ENCODE measurements at places on chromosomes 4 and X.

DNA sequence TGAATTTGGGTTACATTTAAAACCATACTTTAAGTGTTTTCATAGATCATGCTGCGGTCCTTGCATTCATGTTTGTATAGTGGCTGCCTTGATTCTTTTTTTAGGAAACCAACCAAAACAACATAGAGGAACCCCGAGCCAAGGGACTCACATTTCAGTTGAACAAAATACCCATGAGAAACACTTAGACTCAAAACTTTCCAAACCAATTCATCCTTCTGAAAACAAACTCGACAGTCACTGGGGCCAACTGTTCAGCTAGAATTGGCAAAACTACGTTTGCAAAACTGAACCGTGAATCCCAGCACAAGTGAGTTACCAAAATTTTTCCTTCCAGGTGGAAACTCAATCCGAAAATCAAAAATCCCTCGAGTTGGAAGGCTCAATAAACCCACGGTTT lies 1.4 kb downstream of the ADGRA3 start:
- no peak for DNase-seq

- no peak for DNase-seq
Observed at GRCh38 chr4:187309456-187309855, 585.8 kb upstream of the FAT1 start.

- no peak for DNase-seq
Observed at GRCh38 chrX:117851025-117851424, 265.6 kb downstream of the KLHL13 start.

DNA sequence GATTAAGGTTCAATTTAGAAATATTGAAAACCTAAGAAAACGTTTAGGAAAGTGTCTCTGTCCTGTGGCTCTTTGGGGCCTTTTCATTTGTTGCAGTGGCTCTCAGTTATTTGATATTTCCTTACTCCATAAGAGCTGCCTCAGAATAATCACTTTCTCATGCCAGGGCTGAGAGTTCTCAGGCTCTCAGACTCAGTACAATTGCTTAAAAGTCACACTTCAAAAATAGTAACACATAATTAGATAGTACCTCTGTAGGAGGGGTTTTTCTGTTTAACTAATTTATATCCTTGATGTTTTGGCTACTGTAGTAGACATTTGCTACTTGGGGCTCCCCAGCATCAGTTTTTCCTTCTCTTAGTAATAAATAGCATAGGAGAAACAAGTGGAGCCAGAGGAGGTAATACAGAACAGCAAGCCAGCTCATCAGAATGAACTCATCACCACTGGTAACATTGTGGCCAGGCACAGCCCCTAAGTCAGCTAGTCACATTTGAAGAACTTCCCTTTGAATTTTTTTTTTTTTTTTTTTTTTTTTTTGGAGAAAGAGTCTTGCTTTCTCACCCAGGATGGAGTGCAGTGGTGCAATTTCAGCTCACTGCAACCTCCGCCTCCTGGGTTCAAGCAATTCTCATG lies 8.0 kb upstream of the HNRNPD start:
- DNase-seq = no peak

- DNase-seq = no peak
Observed at GRCh38 chrX:154459832-154460231, 1.8 kb downstream of the PLXNA3 start.

DNA sequence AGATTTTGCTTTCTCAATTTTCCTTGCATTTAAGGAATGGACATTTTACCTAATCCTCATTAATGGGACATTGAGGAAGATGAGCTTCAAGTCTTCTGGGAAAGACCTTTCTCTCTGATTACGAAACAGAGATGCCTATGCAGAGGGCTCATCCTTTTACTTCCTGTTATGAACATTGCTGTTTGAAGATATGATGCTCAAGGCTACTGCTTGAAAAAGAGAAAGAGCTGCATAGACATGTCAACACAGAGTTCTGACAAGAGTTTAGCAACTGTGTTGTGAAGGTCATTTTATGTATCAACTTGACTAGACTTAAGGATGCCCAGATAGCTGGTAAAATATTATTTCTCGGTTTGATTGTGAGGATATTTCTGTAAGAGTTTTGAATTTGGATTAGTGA lies 13.8 kb upstream of the GNPDA2 start:
- DNase-seq = no peak

Measured in GM04504 (cell line).